Stimulated activated CD8-positive, alpha-beta memory T cell treated with anti-CD3 and anti-CD28 coated beads, Interleukin-7, amount 100 ng/mL, for 48 hours (primary cell): ENCODE measurements at places on chromosomes 6 and 20.

DNA sequence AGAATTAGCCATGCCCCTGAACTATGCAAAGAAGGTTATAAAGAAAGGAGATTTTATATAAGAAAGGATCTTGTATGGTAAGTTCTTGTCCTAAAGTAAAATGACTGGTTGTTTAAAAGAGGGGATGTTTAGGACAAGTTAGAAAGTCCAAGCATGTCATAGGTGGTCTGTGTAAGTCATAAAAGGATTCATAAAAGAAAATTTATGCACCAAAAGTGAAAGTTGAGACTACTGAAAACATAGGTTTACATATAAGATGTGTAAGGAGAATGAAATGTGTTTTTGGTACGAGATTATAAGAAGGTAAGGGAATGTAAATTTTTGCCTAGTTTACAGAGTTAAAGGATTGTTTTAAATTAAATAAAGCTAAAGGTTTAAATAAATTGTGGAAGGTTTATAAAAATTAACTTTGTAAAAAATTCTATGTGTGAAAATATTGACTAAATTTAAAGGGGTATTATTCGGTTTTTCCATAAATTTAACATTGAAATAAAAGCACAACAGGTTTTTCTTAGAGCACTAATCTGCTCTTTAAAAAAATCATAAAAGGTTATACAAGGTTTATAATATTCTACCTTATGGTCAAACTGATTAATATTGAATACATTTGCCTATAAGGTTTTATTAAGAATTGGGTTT, 93.6 kb upstream of the UST start:
- no peak for DNase-seq

GRCh38 chr20:58576603-58576970, 61.4 kb upstream of the APCDD1L start:
- no peak for DNase-seq

DNA sequence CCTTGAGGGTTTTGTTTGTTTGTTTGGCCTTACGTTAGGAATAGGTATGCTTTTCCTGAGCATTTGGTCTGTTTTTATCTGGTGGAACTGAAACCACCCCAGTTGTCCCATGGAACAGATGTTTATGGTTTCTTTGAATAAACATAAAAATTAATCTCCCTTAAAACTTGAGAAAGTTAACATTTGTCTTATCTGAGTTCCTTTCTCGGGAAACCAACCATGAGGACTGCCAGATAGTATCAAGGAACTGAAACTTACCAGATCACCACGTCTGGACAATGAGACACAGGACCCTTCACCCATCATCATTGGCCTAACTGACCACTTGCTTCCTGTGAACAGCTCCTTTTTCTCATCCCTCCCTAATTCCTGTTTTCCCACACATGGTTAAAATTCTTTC, 15.3 kb upstream of the HECA start:
- DNase-seq: no peak

DNA sequence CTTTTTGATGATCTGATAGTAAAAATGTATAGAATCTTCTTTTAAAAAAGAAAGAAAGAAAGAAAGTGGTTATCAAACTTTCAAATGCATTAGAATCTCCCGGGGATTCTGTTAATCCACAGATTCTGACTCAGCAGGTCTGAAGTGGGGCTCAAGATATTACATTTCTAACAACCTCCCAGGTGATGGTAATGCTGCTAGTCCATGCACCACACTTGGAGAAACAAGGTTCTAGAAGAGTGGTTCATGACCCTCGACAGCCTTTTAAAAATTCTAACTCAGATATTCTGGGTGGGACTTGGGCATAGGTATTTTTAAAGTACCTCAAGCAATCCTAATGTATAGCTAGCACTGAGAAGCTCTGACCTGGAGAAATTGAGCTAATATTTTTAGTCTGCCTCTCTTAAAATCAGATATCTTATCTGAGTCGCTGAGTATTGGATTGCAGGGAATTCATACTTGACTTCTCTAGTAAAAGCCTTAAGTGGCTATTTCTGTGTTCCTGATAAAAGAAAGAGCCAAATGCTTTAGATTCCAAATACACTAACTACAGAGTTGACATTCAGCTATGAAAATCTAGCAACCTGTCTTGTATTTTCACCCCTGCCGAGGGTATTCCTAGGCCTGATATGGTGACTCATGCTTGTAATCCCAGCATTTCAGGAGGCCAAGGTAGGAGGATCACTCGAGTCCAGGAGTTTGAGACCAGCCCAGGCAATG, 252.4 kb downstream of the PHACTR1 start:
- no peak for DNase-seq

GRCh38 chr6:53999088-53999755, 112.0 kb upstream of the MLIP start:
- no peak for DNase-seq

DNA sequence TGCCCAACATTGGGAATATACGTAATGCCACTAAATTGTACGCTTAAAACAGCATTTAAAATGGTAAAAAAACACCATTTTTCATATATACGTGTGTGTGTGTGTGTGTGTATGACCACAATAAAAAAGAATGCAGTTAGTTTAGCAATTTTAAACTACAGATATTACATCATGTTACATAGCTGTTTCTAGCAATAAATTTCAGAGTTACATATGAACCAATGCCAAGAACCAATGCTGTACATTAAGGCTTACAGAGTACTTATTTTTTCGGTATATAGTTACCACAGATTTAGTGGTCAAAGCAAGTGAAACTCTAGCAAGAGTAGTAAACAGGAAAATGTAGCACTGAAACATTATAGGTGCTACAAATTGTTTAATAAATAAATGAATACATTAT, 119.3 kb downstream of the PDE10A start:
- no peak for DNase-seq

DNA sequence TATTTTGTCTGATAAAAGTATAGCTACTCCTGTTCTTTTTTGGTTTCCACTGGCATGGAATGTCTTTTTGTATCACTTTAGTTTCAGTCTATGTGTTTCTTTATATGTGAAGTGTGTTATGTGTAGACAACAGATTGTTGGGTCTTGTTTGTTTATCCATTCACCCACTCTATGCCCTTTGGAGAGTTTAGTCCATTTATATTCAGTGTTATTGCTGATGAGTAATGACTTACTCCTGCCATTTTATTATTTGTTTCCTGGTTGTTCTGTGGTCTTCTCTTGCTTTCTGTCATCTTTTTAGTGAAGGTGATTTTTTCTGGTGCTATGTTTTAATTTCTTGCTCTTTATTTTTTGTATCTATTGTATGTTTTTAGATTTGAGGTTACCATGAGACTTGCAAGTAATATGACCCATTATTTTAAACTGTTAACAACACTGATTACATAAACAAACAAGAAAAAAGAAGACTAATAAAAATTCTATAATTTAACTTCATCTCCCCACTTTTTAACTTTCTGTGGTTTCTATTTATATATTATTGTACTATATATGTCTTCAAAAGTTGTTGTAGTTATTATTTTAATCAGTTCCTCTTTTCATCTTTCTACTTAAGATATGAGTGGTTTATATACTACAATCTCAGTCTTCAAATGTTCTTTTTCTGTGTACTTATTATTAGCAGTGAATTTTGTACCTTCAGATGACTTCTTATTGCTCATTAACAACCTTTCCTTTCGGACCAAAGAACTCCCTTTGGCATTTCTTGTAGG, 323.4 kb downstream of the BTBD9 start:
- no peak for DNase-seq

- no peak for DNase-seq
These were observed 68.6 kb upstream of the FBXL4 start for GRCh38 chr6:99016355-99016754.

DNA sequence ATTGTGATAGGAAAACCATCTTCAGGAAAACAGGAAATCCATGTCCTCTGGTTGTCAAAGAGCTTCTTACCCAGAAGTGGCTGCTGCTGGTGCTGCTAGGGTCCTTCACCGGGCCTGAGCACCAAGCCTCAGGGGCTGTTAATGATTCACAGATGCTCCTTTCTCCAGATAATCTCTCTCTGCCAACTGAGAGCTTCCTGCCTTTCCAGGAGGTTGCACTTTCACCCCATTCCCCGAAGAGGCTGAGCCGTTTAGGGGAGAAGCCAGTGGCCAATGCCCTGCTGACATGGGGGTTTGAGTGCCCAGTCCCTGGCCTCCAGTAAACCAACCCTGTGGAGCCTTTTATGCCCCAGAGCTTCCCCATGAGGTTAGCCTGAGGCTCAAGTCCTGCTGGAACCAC, 122.4 kb downstream of the CBLN4 start:
- DNase-seq: no peak

- no peak for DNase-seq
These were observed 146.4 kb downstream of the ERMARD start for GRCh38 chr6:169897601-169898358.

DNA sequence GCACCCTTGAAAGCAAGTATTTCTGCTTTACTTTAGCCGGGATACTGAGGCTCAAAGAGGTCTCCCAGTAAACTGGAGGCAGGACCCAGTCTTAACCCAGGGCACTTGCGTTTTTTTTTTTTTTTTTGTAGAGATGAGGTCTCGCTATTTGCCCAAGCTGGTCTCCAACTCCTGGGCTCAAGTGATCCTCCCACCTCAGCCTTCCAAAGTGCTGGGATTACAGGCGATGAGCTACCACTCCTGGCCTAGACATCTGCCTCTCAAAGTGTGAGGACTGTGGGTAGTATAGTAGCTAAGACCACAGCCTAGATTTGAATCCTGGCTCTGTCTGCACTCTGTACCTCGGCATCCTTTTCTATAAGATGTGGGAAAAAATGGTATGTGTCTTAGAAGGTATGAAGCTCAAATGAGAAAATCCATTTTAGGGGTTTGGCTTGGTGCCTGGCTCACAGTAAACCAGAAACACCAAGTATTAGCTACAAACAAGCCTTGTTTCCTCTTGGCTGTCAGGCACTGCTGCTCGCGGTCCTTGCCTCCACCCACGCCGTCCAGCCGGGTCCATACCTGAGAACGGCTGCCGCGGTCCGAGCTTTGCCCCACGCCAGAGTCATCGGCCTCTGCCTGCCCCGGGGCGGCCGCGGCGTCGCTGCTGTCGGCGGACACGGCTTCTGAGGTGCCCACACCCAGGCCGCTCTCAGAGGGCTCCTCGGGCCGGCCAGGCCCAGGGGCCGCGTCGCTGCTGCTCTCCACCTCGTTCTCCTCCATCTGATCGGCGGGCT, 1.2 kb downstream of the ZNF335 start:
- DNase-seq: no peak

DNA sequence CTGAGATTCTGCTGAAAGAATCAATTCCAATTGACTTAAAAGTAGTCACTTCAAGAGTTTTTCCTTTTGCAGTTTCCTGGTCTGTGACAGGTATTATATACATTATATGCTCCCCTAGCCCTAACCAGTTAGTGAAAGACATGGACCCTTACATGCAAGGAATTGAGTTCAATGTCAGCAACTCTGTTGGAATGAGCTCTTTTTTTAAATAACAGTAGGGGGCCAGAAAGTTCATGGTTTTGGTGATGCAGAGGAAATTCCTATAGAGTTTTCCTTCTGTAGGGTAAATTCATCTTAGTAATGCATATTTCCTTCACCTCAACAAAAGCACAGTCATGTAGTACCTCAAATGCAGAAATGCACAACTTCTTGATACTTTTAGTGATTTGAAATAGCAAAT, 172.2 kb downstream of the KIF6 start:
- no peak for DNase-seq

DNA sequence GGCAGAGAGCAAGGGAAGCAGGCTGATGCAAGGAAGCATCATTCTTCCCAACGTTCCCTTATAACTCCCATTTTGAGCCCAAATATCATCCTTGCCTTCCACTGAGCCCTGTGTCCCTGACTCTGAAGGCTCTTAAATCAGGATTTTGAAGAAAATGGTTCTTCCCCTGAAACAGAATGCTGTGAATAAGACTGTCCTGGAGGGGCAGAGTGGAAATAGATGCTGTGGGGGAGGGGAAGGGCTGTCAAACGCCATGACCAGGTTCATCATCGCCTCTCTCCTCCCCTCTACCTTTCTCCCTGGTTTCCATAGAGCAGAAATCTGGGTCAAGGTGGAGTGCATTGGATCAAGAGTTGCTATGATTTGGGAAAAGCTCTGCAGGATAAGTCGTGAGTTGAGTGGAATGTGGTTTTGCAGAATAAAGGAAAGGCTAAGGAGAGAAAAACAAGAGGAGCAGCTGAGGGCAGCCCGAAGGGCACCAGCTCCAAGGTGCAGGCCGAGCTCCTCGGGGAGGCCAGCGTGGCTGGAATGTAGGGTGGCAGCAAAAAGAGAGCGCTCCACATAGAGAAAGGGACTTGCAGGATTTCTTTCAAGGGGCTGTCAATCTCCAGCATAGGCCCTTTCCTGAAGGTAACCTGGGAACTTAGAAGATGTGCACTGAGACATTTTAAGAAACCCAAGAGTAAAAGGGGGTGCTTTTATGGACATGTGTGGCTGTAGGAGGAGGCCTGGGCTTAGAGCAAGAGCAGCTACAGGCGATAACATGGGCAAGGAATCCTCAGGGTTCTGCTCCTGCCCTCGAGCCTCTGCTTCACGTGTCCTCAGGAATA, 120.8 kb upstream of the CDYL start:
- DNase-seq: no peak

DNA sequence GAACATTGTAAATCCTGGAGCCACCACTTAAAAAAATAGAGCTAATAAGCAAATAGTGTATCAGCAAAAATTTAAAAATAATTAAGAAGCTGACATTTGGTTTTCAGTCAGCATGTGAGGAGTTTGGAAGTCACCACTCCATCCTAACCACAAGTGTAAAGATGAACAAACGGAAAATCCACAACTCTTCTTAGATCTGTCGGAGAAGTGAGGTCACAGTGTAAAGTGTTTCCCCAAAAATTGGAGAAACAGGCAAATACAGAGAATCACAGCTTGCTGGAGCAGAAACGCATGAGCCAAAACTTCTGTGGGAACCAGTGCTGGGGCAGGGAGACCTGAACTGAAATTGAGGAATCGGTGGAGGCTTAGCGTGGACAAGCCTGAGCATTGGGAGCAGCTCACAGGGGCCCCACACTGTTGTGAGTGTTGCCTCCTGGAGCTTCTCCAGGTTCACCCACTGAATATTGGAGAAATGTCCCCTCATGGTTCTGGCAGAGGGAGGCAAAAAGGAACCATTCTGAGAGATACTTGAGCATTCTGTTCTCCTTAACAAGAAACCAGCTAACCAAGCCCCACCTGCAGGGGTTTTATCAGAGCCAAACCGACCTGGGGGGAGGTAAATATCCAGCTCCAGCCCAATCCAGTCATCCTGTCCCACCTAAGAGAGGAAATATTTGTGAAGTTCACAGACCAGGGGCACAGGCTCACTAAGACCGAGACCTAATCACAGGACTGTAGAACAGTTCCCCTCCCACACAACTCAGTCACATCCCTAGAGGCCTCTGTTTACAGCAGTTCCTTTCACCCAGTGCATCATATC, 192.0 kb downstream of the ERMARD start:
- no peak for DNase-seq
